ENCODE measurements at places on chromosomes 12 and 14.

DNA sequence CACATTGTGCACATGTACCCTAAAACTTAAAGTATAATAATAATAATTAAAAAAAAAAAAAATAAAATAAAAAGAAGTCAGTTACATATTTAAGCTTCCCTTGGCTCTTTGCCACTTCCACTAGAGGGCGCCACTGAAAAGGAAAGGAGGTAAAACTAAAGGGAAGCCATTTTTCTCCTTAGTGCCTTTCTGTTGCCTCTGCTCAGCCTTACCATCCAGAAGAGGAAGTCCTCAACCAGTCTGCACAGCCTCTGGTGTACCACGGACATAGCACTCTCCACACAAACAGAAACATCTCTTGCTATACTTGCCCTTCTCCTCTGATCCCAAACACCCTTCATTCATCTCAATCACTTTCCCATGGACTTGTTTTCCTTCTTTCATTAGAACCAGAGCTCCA is 169.0 kb upstream of the EEA1 start:
- peak; percentile 85 for DNase-seq

- no peak for DNase-seq
These were observed 72.4 kb upstream of the PPP2R5C start for GRCh38 chr14:101689039-101689501.

DNA sequence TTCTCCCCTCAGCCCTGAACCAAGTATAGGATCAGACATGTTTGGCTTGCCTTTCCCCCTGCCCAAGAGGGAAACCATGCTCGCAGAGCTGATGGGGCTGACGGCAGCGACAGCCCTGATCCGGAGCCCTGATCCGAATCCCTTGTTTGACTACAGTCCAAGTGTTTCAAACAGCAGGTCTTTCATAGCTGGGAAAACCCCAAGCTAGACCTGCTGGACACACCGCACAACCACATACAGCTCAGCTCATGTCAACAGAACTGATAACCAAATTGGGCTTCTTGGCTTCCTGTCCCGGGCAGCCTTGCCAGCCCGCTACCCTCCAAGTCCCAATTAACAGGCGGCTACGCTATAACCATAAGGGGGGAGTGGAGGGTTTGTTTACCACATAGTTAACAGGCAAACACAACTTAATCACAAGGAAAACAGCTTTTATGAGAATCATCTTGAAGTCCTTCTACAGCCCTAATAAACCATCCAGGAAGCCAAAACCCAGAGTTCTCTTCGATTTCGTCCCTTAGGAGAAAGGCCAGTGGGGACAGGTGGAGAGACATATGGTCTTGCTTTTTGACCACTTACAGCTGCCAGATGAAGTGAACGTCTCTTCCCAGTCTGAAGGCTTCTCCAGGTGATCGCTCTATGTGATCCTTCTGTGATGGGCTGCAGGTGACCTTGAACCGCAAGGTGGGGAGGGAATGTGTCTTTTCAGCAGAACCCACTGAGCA is 64.5 kb upstream of the MANSC4 start:
- DNase-seq: no peak

GRCh38 chr12:124261885-124262284 is 33.0 kb upstream of the RFLNA start:
- DNase-seq: no peak

GRCh38 chr14:69068744-69069421 is 84.0 kb downstream of the DCAF5 start:
- no peak for DNase-seq

DNA sequence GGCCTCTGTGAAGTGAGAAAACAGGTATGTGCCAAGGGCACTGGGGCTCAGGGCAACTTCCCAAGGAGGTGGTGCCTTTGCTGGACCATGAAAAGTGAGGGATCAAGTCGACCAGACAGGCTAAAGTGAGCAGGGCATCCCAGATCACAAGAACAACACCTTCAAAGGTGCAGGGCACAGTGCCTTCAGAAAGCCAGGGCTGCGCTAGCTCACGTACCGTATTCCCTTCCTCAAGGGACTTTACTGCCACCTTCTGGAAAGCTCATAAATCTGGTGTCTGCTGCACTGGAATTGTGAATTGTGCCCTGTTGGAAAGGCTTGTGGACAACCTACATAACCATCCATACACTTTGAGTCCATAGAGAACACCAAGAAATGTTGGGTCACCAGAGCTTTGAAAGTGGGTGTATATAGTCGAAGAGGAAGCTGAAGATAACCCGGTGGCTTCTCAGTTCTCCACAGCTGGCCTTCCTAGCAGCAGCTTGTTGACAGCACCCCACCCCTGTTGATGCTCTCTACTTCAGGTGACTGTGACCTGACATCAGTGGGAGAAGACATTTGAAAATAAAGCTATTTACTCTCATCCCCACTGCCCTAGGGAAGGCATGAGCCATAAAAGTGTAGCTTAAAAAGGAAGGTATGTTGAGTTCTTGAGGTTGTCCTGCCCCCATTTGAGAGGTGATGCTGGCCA is 24.5 kb downstream of the FIGNL2 start:
- no peak for DNase-seq

DNA sequence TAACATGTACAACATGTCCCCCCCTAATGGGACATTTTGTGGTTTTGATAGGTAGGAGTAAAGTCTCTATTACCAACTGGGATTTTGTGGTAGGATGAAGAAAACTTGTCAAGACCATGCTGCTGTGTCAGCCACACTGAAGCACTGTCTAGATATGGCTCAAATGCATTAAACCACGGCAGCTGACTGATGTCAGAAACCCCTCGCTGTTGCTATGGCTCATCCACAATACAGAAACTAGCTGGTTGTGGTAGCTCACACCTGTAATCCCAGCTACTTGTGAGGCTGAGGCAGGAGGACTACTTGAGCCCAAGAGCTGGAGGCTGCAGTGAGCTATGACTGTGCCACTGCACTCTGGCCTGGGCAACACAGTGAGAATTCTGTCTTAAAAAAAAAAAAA is 40.1 kb downstream of the PAPLN start:
- no peak for DNase-seq

DNA sequence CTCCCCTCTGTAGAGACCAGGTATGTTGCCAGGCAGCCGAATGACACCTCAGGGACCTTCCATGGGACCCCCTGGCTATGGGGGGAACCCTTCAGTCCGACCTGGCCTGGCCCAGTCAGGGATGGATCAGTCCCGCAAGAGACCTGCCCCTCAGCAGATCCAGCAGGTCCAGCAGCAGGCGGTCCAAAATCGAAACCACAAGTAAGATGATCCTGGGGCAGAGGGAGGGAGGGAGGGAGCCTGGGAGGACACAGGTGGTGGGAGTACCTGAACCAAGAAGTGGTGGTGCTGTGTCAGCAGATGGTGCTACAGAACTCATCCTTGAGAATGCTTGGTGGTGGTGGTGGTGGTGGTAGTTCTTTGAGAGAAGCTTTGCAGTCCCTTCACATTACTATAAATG is 1.0 kb downstream of the SMARCD1 start:
- DNase-seq: peak; percentile 50

- DNase-seq: no peak
These were observed 18.9 kb downstream of the DEGS2 start for GRCh38 chr14:100140452-100141078.

- no peak for DNase-seq
These were observed 6.9 kb upstream of the OR6J1 start for GRCh38 chr14:22650960-22651521.

DNA sequence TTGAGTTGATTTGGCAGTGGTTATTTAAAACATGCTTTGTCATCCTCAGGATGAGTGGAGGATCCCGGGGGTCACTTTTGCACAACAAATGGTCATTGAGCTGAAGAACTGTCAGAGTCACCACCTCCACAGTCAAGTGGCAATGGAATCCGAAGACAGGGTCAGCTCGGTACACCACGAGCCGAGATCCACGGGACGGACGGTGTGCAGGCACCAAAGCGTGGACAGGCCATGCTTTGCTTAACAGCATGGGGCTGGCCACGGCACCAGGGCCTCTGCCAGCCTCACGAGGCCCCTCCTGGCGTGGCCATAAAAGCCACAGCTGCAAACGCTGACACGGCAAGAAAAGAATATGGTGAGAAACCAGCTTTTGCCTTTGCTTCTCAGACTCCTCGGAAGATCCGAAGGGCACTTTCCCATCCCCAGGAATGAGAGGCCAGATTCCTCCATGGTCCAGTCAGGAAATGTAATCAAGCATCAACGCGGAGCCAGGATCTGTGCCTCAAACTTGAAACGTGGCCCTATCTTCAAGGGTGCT is 152.2 kb upstream of the DIO3 start:
- no peak for DNase-seq

DNA sequence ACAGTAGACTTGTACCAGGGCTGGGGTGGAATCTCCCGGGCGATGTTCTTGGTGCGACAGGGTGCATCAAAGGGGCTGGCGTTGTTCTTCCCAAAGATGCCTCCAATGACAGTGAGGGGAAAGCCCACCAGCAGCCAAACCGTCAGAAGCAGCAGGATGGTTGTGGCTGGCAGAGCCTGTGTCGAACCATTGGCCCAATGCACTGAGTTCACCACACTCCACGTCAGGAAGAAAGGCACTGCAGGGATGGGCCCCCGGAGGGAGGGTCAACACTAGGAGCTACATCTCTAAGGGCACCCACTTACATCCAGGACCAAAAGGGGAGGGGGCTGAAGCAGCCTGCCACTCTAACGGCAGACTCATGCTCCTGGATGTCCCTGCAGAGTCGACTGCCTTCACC is 1.8 kb upstream of the IPO4 start:
- no peak for DNase-seq

GRCh38 chr12:8156845-8157244 is at the start of gene ZNF705A:
Gene ZNF705A, plus strand, starts transcription at chr12:8157015. Its CDS starts 15,611 bp downstream, at chr12:8172626.
- no peak for DNase-seq

DNA sequence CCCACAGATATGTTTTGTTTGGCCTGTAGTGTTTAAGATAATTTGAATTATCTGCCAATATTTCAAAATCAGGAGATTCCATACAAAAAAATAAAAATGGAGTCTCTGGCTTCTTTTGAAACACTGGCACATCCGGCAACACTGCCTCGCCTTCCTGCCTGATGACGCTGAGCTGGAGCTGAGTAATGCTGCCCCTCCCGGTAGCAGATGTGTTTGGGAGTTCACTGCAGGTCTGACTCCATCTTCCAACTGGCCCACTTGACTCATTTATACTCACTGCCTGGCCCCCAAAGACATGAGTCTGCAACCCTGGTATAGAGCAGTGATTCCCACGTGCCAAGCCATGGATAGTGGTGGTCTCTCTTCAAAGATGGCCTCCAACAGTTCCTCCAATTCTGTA is 7.4 kb downstream of the CIT start:
- DNase-seq: peak; percentile 46

DNA sequence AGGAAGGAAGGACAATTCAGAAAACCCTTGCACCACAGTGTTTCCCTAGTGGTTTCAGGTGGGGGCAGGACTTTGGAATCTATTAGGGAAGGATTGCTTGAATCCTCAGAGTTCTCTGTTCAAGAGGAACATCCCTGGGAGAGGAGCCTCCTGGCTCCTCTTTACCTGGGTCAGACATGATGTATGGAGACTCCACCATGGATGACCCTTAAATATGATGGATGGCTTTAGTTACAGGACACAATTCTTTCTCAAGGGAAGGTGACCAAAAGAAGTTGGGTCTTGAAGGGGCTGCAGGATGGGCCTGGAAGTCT is 396.6 kb downstream of the NRXN3 start:
- no peak for DNase-seq

- DNase-seq: no peak
These were observed 15.1 kb upstream of the TEX22 start for GRCh38 chr14:105383083-105383730.

DNA sequence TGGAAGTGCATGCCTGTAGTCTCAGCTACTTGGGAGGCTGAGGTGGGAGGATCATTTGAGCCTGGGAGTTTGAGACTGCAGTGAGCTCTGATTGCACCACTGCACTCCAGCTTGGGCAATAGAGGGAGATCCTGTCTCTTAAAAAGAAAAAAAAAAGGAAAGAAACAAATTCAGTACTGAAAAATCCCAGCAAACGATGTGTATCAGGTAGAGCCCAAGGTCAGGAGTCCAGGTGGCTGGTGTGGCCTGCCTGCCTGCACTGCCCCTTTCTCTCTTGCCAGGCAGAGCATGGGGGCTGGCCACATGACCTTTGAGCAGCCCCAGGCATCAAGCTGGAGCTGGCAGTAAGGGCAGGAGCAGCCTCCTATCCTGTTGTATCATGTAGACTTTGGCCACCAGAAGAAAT is 31.8 kb downstream of the ELK3 start:
- DNase-seq: no peak

GRCh38 chr14:27098451-27098850 is 500.6 kb upstream of the NOVA1 start:
- no peak for DNase-seq

GRCh38 chr12:17982556-17982955 is 107.4 kb downstream of the RERGL start:
- DNase-seq: no peak

DNA sequence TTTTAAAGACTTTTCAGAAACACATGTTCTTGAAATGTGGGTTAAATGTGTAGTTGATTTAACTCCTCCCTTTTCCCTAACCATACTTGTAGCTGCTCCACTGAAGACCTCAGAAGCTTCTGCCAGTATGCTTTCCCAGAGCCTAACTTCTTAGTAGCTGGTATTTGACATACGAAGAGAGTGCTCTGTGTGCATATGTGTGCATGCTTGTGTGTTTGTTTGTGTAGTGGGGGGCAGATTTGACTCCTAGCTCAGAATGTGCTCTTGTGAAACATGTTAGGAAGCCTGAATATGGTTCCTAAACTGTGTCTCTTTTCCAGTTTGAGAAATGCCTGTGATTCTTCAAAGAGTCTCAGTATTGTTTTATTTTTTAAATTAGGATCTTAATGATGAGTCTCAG is 420.4 kb downstream of the PCNX1 start:
- no peak for DNase-seq

DNA sequence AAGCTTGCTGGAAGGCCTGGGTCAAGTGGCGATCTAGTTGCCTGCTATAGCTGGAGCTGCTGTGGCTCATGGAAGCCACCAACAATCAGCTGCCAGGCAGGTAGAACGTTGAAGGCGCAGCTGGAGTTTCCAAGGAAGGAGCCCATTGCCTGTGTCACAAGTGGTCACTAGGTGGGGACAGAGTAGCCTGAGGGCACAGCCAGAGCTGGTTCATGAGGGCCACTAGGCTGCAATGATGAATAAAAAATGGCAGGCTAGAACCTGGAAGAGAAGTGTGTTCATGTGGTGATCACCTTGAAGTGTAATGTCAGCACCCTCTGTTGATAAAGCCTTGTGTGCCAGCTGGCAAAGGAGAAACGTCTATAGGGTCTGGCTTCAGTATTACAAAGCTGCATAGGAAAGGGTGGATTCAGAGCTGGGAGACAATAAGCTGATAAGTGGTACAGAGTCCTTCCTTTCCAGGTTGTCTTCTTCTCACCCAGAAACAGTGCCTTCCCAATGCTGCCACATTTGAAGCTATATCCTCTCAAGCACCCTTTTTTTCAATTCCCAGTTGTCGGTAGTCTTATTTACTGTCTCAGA is 165.8 kb downstream of the EMP1 start:
- DNase-seq: peak; percentile 53

GRCh38 chr14:63203015-63203414 is 1.2 kb upstream of the RHOJ start:
- DNase-seq: no peak

DNA sequence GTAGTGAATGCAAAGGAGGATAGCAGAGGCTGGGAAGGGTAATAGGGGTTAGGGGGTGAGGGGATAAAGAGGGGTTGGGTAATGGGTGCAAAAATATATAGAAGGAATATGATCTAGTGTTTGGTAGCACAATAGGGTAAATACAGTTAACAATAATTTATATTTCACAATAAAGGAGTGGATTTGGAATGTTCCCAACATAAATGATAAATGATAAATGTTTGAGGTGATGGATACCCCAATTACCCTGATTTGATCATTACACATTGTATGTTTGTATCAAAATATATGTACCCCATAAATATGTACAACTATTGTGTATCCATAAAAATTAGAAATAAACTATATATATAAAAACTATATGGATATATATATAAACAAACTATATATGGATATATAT is 999 bp upstream of the MYRFL start:
- no peak for DNase-seq

All from Peyer's patch (tissue), 4 donors.